ENCODE measurements at places on chromosomes 6 and 20.

GRCh38 chr6:158373214-158373613 lies 60.9 kb downstream of the TULP4 start:
- DNase-seq = no peak

DNA sequence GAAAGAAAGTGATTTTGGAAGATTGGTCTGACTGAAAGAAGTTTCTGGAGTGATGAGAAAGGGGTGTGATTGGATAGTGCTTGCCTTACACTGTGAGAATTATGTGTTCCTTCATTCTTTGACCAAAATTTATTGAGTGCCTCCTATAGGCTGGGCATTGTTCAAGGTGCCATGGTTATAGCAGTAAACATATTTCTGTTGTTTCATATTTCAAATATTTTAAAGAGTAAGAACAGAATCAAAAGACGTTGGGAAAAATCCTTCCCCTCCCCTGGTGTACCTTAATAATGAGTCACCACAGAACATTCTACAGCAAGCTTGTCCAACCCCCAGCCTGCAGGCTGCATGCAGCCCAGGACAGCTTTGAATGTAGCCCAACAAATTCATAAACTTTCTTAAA lies 78.6 kb downstream of the GCLC start:
- DNase-seq = no peak

- DNase-seq = no peak
Measured at GRCh38 chr6:80254716-80255115, 148.2 kb downstream of the BCKDHB start.

GRCh38 chr20:12211361-12211760 lies 293.7 kb downstream of the BTBD3 start:
- no peak for DNase-seq

DNA sequence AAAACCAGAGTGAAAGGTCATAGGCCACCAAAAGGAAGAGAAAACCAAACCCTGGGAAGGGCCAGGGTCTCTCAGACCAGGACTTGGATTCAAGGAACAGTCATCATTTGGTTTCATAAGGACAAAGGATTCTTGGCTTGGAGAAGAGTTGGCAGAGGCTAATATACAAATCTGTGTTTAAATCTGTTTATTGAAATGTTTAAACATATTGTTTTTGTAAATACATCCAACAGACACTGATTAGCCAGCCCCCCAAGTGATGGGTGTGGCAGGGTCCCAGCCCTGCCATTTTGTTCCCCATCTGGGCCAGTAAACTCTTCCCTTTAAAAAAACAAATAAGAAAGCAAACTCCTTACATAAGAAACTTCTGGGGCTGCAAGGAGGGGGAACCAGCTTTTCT lies 6.1 kb upstream of the ZNF831 start:
- DNase-seq = no peak

DNA sequence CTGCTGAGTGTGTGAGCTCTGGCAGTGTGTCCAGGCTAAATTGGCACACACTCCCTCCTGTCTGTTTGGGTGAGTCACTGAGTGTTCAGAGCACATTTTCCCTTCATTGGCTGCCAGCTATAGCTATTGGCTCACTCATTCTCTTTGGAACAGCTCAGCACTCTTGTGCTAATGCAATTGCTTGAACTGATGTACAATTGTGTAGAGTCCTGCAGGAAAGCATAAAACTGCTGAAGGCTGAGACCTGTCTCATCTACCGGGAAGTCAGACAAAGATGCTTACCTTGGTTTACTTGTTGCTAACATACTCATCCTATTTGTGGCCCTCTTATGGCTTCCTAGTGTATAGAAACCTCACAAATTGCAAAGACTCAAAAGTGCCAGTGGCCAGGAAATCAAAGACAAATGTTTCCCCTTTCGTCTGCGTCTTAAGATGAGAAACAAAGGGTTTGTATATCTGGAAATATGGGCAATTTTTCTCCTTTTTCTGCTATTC lies 351.0 kb downstream of the BCKDHB start:
- DNase-seq = no peak

All from SW 1271 (cell line).